GM23338 (cell line): ENCODE measurements at places on chromosomes 2 and 18. TPM values are rescaled to one million over a fixed set of nuclear protein-coding genes. Genes with fewer than 3 reads are reported as not detected.

DNA sequence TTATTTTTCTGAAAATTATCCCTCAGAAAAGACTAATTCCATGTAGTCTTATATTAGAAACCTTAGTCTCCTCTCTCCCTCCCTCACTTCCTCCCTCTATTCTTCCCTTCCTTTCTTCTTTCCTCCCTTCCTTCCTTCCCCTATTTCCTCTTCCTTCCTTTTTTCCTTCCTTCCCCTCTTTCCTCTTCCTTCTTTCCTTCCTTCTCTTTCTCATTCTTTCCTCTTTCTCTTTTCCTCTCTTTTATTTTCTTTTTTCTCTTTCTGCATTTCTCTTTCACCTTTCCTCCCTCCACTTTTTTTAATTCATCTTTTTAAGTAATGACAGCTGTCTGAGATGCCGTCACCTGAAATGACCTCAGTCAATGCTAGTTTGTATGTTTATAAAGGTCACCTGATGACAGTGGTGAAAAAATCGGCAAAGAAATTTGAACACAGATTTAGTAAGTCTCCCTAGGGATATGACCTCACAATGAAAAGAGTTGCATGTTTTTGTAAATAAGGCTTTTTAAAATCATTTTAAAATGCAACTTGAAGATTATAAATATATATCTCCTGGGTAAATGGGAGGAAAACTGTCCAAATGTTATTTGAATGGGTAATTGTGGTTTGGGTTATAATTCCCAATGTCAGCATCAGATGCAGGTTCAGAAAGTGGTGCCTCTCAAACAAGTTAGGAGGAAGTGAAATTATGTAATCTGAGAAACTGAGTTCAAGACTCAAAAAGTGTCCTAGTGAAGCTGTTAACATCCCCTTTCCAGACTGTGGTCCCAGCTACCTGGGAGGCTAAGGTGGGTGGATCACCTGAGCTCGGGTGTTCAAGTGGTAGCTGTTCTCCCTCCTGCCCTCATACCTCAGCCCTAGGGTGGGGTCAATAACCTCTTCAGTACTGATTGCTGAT lies 90.3 kb upstream of the ST3GAL5 start:
- no peak for DNase-seq

GRCh38 chr2:232973796-232974195 lies 39.3 kb downstream of the NGEF start:
- no peak for DNase-seq

DNA sequence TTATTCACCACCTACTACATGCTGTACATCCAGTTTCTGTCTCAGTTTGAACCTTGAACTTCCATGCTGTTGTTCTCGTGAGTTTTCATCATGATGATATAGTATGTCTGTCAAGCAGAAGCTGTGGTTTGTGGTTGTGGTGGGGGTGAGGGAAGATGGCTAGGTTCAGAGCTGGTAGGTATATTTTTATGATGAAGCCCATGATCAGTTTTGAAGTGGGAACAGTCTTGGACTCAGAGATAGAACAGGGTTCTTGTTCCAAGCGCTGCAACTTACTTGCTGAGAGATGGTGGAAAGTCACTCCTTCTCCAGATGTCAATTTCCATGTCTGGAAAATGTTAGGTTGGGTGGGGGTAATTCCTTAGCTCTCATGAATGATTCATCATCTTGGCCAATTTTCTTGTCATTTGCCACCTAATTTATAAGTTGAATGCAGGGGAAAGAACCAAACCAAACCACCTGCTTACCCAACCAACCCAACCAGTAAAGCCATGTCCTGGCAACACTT lies 21.6 kb downstream of the PMAIP1 start:
- DNase-seq = no peak

The FHOD3 gene
- 7.1 and 8.7 TPM in 2 replicates for total RNA-seq

GRCh38 chr18:37538526-37539205 lies 26.9 kb downstream of the CELF4 start:
- peak; percentile 41 for DNase-seq

GRCh38 chr18:79905993-79906392 lies 45.5 kb downstream of the SLC66A2 start:
- no peak for DNase-seq

- DNase-seq = no peak
Observed at GRCh38 chr2:237393523-237393922, 20.4 kb downstream of the COL6A3 start.

DNA sequence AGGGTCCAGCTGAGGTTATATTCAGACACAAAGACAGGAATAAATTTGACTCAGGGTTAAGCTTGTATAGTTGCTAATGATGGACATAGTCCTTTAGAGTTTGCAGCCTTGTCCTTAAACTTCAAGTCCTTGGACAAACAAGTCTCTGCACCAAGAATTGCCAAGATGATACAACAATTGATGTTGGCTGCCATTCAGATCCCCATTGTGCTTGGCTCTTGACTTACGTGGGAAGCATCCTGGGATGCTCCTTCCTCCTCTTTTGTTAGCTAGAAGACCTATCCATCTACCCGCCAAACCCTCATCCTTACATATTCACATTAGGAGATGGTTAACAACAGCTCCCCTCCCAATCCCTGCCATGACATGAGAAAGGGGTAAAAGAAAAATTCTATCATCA lies 115.6 kb downstream of the RDH14 start:
- DNase-seq = no peak

The GPAT2 gene
- 2.0 and 2.2 TPM in 2 replicates for total RNA-seq
